ENCODE measurements at places on chromosomes 12 and 14.

GRCh38 chr12:100666588-100666987 lies 93.1 kb downstream of the GAS2L3 start:
- no peak for DNase-seq

- no peak for DNase-seq
Observed at GRCh38 chr14:35988972-35989690, 163.0 kb downstream of the BRMS1L start.

DNA sequence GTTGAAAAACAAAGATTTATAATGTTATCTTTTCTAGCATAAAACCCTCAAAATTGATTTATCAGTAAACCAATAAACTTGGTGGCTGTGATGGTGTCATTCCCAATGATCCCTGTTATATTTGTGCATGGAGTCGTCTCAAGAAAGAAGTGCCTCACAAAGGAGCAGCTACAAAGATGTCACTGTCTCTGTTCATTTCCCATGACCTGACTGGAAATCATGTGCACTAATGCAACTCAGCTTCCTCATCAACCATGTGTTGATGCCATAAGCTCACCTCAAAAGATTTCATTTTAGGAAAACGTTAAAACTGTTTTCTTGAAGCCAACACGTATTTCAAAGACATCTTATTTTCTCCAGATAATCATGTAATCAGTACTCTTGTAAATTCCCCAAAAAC lies 28.8 kb downstream of the CLEC1A start:
- no peak for DNase-seq

DNA sequence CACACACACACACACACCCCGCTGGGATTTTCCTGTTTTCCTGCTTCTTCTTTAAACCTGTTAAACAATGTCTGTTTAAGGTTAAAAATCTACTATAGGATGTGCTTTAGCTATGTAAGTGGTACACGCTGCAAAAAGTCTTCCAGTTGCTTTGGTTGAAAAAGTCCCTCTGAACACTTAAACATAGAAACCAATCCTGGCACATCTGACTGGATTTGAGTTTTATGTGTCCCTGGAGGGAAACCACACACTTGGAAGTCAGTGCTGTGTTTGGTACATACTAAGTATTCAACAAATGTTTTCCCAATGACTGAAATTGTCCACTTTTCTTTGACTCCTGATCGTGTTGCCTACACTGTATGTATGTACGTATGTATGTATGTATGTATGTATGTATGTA lies 22.0 kb downstream of the CFL2 start:
- DNase-seq, result no peak

DNA sequence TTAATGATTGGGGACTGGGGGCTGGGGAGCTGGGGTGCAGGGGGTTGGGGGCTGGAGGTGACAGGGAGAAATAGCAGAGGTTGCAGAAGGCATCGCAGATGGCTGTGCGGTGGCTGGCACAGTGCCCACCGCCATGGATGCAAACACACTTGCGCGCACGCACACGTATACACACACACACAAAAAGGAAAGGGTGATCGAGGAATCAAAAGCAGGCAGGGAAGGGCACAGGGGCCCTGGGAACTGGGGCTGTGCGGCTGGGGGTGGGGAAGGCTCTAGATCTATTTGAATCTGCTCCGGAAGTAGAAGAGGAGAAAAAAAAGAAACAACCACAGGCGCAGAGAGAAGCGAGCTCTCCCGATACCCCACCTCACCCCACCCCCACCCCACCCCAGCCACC lies 39.4 kb downstream of the ZFHX2 start:
- peak; percentile 43 for DNase-seq

DNA sequence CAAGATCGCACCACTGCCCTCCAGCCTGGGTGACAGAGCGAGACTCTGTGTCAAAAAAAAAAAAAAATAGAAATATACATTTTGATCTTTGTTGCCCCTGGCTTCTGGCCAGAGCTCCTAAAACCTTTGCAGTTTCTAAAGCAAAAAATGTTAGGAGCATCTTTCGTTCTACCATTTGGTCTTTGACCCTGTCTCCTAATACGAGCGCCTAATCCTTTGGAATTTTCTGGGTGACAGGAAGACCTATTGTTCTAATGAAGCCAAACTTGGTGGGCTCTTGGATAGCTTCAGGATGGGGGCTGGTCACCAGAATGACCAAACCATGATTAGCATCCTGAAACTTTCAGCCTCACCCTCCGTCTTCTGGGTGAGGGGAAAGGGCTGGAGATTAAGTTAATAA lies 32.3 kb upstream of the CLIP1 start:
- DNase-seq, result no peak

- DNase-seq, result no peak
Observed at GRCh38 chr14:51959928-51960327, 29.4 kb upstream of the RTRAF start.

DNA sequence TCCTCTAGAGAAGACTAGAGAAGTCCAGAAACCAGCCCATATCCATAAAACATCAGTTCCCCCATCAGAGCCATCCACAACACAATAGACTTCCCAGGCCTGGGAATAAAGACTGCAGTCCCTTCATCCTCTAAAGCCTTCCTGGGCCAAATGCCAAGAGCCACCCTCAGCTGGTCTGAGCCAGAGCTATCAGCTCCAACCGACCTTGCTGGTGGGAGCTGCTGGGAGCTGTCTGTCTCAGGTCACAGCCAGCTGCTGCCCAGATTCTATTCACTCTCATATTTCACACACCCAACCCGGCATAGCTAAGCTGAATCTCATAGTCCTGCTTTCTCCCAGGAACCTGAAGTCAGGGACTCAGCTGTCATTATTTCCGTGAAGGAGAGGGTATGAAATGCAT lies 10.9 kb upstream of the TFCP2 start:
- no peak for DNase-seq

GRCh38 chr12:93664573-93665138 lies 12.5 kb upstream of the CRADD start:
- DNase-seq, result no peak

DNA sequence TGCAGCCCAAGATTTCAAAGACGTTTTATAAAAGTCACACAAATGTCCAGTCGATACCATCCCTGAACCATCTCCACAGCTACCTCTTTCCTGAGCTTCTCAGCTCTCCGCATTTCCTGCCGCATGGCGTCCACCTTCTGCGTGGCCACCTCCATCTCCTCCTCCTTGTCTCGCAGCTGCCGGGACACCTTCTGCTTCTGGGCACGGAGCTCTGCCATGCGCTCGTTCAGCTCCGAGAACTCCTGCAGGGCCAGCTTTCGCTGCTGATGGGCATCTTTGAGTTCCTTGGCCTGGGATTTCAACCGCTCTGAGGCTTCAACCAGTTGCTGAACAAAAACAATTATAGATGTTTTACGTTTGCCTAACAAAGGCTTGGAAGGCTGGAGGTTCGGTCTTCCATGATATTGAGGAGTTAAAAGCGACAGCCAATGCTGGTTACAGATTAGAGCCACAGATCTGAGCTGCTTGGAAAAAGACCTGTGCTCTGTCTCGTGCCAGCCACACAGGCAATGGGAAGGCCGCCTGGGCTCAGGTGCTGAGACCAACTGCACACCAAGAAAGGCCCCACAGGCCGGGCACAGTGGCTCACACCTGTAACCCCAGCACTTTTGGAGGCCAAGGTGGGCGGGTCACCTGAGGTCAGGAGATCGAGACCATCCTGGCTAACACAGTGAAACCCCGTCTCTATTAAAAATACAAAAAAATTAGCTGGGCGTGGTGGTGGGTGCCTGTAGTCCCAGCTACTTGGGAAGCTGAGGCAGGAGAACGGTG lies 49.6 kb downstream of the AMN start:
- DNase-seq, result no peak
